ENCODE measurements at places on chromosomes 16 and 17. TPM values are rescaled to one million over a fixed set of nuclear protein-coding genes. Genes with fewer than 3 reads are reported as not detected.

The CDT1 gene
- 1.4 TPM for polyA plus RNA-seq

The CASKIN1 gene
- polyA plus RNA-seq = not detected

The HOXB6 gene
- not detected for polyA plus RNA-seq

The QRICH2 gene
- polyA plus RNA-seq = 0.50 TPM

The ZNF263 gene
- polyA plus RNA-seq = 45.5 TPM

The VAT1L gene
- not detected for polyA plus RNA-seq

The COTL1 gene
- 761 TPM for polyA plus RNA-seq

The ZNF594 gene
- 2.4 TPM for polyA plus RNA-seq

The KRTAP3-2 gene
- not detected for polyA plus RNA-seq

All from CD4-positive, CD25-positive, alpha-beta regulatory T cell (primary cell).